Glutamatergic neuron (in vitro differentiated cells): ENCODE measurements at places on chromosomes 12 and 14. TPM values are rescaled to one million over a fixed set of nuclear protein-coding genes. Genes with fewer than 3 reads are reported as not detected.

UBR7 gene
- 17.4 TPM for total RNA-seq

TUNAR gene
- 16.2 TPM for total RNA-seq

SIRT4 gene
- total RNA-seq = 3.8 TPM

TMED8 gene
- total RNA-seq = 9.8 TPM

DNA sequence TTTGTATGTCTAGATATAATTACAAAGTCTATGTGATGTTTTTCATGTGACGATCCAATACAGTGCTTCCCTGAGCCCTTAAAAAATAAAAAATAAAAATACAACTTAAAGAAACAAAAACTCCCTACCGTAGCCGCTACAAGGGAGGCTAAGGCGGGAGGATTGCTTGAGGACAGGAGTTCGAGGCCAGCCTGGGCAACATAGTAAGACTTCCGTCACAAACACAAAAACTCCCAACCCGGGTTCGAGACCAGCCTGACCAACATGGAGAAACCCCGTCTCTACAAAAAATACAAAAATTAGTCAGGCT lies 669 bp upstream of the CDKN3 start:
- no peak for DNase-seq

DNA sequence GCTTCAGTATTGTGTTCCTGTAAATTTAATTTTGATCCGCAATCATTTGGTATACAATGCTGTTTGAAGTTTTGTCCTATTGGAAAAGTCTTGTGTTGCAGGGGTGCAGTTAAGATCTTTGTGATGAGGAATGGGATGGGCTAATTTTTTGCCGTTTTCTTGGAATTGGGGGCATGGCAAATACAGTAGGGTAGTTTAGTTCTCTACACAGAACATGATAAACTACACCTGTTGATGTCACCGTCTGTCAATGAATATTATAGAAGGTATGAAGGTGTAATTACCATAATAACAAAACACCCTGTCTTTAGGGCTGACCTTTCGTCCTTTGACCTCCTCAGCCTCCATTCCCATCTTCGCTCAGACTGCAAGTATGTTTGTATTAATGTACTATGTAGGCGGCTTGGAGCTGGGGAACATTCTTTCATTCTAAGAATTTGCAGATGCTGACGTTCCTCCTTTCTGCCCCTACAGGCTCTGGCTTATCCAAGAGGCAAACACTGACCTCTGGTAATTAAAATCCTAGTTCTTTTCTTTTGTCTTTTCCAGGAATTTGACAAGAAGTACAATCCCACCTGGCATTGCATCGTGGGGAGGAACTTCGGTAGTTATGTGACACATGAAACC lies 1.7 kb downstream of the DYNLL1 start:
- no peak for DNase-seq

GRCh38 chr14:24443053-24443665 lies 583 bp upstream of the SDR39U1 start:
- DNase-seq = no peak

DNA sequence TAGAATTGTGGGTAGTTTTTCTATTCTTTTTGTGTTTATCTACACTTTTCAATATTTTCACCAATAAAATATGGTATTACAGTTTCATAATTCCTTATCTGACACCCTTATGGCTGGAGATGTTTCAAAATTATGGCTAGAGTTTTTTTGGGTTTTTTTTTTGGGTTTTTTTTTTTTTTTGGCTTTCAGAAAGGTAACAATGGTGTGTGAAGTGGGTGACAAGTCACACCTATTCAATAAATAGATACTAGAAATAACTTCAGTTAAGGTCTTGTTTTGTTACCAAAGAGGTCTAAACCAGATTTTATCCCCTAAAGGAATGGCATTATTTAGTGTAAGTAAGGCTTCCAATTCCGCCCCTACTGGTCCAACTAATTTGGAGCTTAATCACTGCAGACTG lies 19.5 kb downstream of the SPPL3 start:
- no peak for DNase-seq

- no peak for DNase-seq
These were observed 42.2 kb upstream of the MANSC4 start for GRCh38 chr12:27822076-27822712.

DNA sequence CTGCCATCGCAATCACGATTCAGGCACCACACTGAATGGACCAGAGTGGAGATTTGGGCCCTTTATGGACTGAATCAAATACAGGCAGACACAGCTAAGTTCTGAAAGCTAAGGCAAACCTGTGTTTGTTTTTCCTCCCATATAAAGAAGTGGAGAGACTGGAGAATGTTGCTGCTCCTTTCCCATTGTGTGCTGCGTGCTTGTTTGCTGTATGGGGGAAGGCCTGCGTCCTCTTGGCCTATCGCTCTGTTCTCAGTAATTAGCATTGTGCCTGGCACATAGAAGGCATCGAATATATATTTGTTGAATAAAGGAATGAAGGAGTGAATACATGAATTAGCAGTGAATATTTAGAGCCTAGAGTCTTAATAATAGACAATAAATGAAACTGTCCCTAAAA lies 12.4 kb downstream of the ST8SIA1 start:
- DNase-seq = no peak

GRCh38 chr12:120447992-120448391 lies 1.7 kb downstream of the GATC start:
- DNase-seq = no peak

GRCh38 chr12:25712169-25712568 lies 159.1 kb upstream of the LMNTD1 start:
- DNase-seq = no peak

- no peak for DNase-seq
These were observed 71.3 kb downstream of the CLMN start for GRCh38 chr14:95248432-95248831.

- no peak for DNase-seq
These were observed 17.2 kb upstream of the RAD52 start for GRCh38 chr12:966724-967123.

GRCh38 chr14:68627868-68628604 lies 164.8 kb downstream of the ZFP36L1 start:
- peak; percentile 60 for DNase-seq

- DNase-seq = no peak
These were observed 21.9 kb upstream of the MAP1LC3B2 start for GRCh38 chr12:116537101-116537904.

DNA sequence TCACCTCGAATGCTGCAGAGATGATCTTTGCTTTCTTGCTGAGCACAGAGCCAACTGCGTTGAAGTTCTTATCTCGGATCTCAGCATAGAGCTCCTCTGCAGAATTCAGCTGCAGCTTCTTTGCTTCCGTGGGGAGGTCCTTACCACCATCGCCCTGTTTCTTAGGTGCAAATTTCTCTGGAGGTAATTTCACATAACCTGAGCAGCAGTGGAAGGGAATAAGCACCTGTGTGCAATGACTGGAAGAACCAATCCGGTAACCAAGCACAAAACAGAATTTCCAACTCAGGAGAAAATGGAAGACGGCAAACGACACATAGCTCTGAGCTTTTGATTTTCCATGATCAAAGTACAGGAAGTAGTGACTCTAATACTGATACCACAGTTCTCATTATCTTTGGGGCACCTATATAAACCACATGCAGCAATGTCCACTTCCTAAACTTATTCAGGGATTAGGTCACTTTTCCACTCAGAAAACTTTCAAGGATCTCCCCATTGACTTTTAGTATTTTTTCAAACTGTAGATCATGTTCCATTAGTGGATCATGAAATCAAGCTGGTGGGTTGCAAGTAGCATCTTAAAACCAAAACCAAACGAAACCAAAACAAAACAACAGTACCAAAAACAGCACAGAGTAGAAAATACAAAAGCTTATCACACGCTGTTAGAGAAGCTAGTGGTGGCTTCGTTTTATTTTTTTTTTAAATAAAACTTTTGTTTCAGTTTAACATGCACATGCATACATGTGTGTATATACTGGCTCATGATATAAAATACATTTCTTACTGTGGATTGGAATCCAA lies 18.9 kb upstream of the DIABLO start:
- DNase-seq = no peak

DNA sequence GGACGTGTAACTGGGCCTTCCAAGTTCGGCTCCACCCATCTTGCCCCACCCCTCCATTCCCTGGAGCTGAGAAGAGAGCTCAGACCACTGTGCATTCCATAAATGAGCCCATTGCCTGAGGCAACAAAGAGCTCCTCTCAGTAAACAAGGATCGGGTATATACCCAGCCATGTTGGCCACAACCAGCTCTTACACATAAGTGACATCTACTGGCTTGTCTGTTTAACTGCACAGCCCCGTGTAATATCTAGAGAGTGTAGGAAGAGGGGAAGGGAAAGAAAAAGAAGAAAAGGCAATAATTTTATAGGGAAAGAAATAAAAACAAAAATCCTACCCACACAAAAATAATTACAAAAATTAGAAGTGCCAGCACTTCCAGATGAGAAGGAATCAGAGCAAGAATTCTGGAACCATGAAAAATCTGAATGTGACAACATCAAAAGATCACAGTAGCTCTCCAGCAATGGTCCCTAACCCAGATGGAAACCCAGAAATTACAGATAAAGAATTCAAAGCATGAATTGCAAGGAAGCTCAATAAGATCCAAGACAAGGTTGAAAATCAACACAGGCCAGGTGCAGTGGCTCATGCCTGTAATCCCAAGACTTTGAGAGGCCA lies 308.1 kb downstream of the RPAP3 start:
- no peak for DNase-seq

GRCh38 chr14:41558490-41558889 lies 48.2 kb upstream of the LRFN5 start:
- DNase-seq = no peak
